ENCODE measurements at places on chromosomes 6 and 20.

DNA sequence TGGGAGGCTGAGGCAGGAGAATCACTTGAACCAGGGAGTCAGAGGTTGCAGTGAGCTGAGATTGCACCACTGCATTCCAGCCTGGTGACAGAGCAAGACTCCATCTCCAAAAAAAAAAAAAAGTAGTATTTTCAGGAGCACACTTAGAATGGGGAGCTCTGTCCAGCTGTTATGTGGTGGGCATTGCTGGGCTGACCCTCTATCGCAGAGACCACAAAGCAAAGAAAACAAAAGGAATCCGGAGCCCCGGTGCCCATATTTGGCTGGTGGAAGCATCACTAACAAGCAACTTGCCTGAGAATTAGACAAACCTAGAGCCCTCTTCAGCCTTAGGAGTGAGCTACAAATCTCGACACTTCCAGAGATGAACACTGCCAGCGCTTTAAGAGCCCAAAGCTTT, 137.3 kb upstream of the GPR6 start:
- H3K27ac ChIP-seq, result no peak overlapping the region
- no peaks in the 10 kb centered on the region for H3K27me3 ChIP-seq
- no peaks in the 10 kb centered on the region for H3K36me3 ChIP-seq

GRCh38 chr6:80382811-80383210, 276.3 kb downstream of the BCKDHB start:
- H3K4me3 ChIP-seq, result no peak overlapping the region
- no peaks in the 10 kb centered on the region for H3K36me3 ChIP-seq
- H3K27ac ChIP-seq, result no peak overlapping the region

DNA sequence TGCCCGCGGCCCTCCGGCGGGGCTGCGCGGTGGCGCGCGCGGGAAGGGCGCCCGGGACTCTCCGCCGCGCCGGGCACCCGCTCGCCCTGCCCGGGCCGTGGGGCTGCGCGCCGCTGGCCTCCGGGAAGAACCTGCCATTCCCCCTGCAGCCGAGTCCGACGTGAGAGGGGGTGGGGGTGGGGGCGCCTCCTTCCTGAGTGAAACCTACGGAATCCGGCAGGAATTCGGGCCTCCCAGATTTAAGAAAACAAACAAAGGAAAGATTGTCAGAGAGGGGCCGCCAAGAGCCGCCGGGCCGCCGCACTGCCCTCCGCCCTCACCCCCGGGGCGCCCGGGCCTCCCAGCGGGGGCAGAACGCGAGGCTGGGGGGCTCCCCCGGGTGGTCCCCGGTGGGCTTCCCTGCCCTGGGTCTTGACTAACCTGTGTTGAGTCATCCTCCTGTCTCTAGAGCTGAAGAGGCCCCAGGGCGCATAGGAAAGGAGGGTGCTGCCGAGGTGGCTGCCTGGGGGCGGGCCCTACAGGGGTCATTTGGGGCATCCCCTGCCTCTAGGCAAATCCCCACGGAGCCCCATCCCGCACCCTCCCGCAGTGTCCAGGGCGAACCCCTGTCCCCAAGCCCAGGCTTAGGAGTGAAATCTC, 42.2 kb upstream of the FOXP4 start:
- peak overlapping the region; percentile 45 for H3K4me3 ChIP-seq
- H3K27ac ChIP-seq, result peak overlapping the region; percentile 77

GRCh38 chr6:89311853-89312531, 3.1 kb downstream of the GABRR2 start:
- no peaks in the 10 kb centered on the region for H3K27me3 ChIP-seq
- DNase-seq, result peak; percentile 75
- peak overlapping the region; percentile 36 for H3K27ac ChIP-seq
- peaks cover 8% of the 10 kb centered on the region for H3K36me3 ChIP-seq

- no peak overlapping the region for H3K4me3 ChIP-seq
- no peaks in the 10 kb centered on the region for H3K36me3 ChIP-seq
- no peaks in the 10 kb centered on the region for H3K27me3 ChIP-seq
- no peak overlapping the region for H3K27ac ChIP-seq
- peaks cover 9% of the 10 kb centered on the region for H3K4me1 ChIP-seq
- no peak for DNase-seq
These were observed 4.3 kb upstream of the LTA start for GRCh38 chr6:31567531-31568370.
